ENCODE measurements at places on chromosomes 3 and 15. TPM values are rescaled to one million over a fixed set of nuclear protein-coding genes. Genes with fewer than 3 reads are reported as not detected.

Gene ATP13A5
- not detected for polyA plus RNA-seq

Gene CCR4
- polyA plus RNA-seq: 0.08 TPM

Gene MLF1
- 13.4 TPM for polyA plus RNA-seq

Gene NTRK3
- polyA plus RNA-seq: 7.4 TPM

Gene ATP2B2
- polyA plus RNA-seq: 0.14 TPM

Gene CLPX
- 10.5 TPM for polyA plus RNA-seq

Gene A4GNT
- polyA plus RNA-seq: not detected

Gene AQR
- polyA plus RNA-seq: 34.5 TPM

Gene CLCN2
- 16.1 TPM for polyA plus RNA-seq

Gene CFAP20DC
- 2.2 TPM for polyA plus RNA-seq

Gene AAGAB
- polyA plus RNA-seq: 17.5 TPM

Gene STRC
- 0.57 TPM for polyA plus RNA-seq

Gene SAMD7
- polyA plus RNA-seq: not detected

Gene CDCP1
- polyA plus RNA-seq: 10.1 TPM

Gene RPL39L
- 51.8 TPM for polyA plus RNA-seq

Gene ST3GAL6
- 3.3 TPM for polyA plus RNA-seq

Gene TMEM266
- 2.6 TPM for polyA plus RNA-seq

Gene GABRB3
- 88.5 TPM for polyA plus RNA-seq

Gene MYL3
- not detected for polyA plus RNA-seq

Gene ROPN1
- 0.06 TPM for polyA plus RNA-seq

Gene CACNA2D3
- polyA plus RNA-seq: 0.78 TPM

Gene NGLY1
- polyA plus RNA-seq: 3.1 TPM

Gene TJP1
- polyA plus RNA-seq: 32.2 TPM

Gene TFG
- polyA plus RNA-seq: 98.4 TPM

Gene MAPKAPK3
- 99.8 TPM for polyA plus RNA-seq

Gene LMAN1L
- not detected for polyA plus RNA-seq

Gene SEMA3F
- polyA plus RNA-seq: 20.3 TPM

Gene GRAMD1C
- polyA plus RNA-seq: 0.62 TPM

Gene ATP13A4
- 0.12 TPM for polyA plus RNA-seq

Gene KNSTRN
- polyA plus RNA-seq: 25.1 TPM

Gene PLS1
- 18.7 TPM for polyA plus RNA-seq

Gene GPR176
- 318 TPM for polyA plus RNA-seq
